Daoy (cell line): ENCODE measurements at places on chromosomes 7 and 10. TPM values are rescaled to one million over a fixed set of nuclear protein-coding genes. Genes with fewer than 3 reads are reported as not detected.

SPDYE8 gene
- total RNA-seq, result not detected in 2 replicates

NUDT5 gene
- 125 and 154 TPM in 2 replicates for total RNA-seq

PTPRZ1 gene
- 0.12 and 0.17 TPM in 2 replicates for total RNA-seq

FAM25A gene
- total RNA-seq, result not detected in 2 replicates

CFTR gene
- 0.06 TPM in 2 replicates for total RNA-seq

TLL2 gene
- 0.15 and 0.29 TPM in 2 replicates for total RNA-seq

LRGUK gene
- 0.40 and 5.5 TPM in 2 replicates for total RNA-seq

ZNF727 gene
- total RNA-seq, result not detected in 2 replicates

OLAH gene
- total RNA-seq, result not detected in 2 replicates

EPC1 gene
- 6.7 and 13.3 TPM in 2 replicates for total RNA-seq

GALNT17 gene
- not detected in 2 replicates for total RNA-seq

FAM25G gene
- not detected in 2 replicates for total RNA-seq

AOAH gene
- total RNA-seq, result 39.0 and 42.6 TPM in 2 replicates

FAM241B gene
- total RNA-seq, result 2.8 and 4.6 TPM in 2 replicates

GIMAP2 gene
- 5.5 and 7.0 TPM in 2 replicates for total RNA-seq

STAG3 gene
- 0.77 and 1.3 TPM in 2 replicates for total RNA-seq

TM9SF3 gene
- total RNA-seq, result 74.1 and 107 TPM in 2 replicates

CHST15 gene
- 9.5 and 11.8 TPM in 2 replicates for total RNA-seq

C10orf105 gene
- total RNA-seq, result not detected in 2 replicates

CCDC126 gene
- total RNA-seq, result 29.3 and 31.5 TPM in 2 replicates

HOXA1 gene
- 5.5 and 6.4 TPM in 2 replicates for total RNA-seq

FLNC gene
- total RNA-seq, result 67.5 and 81.1 TPM in 2 replicates

XRCC2 gene
- total RNA-seq, result 20.9 and 24.6 TPM in 2 replicates

ATP6V0A4 gene
- 0.63 TPM in 1 of 2 replicates, not detected in the other for total RNA-seq

CLDN3 gene
- 0.11 TPM in 1 of 2 replicates, not detected in the other for total RNA-seq

RAB19 gene
- total RNA-seq, result not detected in 2 replicates

CYP26C1 gene
- 0.11 TPM in 1 of 2 replicates, not detected in the other for total RNA-seq

RNF133 gene
- not detected in 2 replicates for total RNA-seq

SSC4D gene
- 0.30 and 2.5 TPM in 2 replicates for total RNA-seq

OR6V1 gene
- not detected in 2 replicates for total RNA-seq

CLDN12 gene
- total RNA-seq, result 22.5 and 23.3 TPM in 2 replicates

SLC18A3 gene
- total RNA-seq, result not detected in 2 replicates

KDM7A gene
- total RNA-seq, result 2.2 and 6.5 TPM in 2 replicates

NEUROG3 gene
- not detected in 2 replicates for total RNA-seq

COL13A1 gene
- 13.0 and 19.5 TPM in 2 replicates for total RNA-seq

MMP21 gene
- not detected in 2 replicates for total RNA-seq
